ENCODE measurements at places on chromosomes 1 and 21. TPM values are rescaled to one million over a fixed set of nuclear protein-coding genes. Genes with fewer than 3 reads are reported as not detected.
A peak's percentile ranks its signal among the peaks of the same experiment; 100 is the strongest.

DNA sequence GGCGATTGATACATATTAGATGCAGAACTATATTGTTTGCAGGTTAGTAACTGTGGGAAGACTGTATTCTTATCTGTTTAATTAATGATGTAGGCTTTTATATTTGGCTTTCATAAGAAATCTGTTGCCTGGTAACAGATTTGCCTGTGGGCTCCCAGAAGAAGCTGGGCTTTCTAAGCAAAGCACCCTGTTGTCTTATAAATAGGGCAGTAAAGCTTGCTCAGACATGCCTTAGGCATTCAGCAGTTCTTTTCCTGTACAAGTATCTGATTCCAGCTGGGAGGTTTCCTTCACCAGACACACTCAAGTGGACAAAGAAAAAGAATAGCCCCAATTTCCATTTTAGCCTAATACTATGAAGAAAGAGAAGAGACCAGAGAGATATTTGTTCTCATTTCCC lies 524.0 kb downstream of the LRRIQ3 start:
- no peak overlapping the region for H3K27ac ChIP-seq
- H3K4me1 ChIP-seq: no peaks in the 10 kb centered on the region
- no peak overlapping the region for H3K4me3 ChIP-seq
- DNase-seq: no peak

SLAMF9 gene
- not detected for total RNA-seq

DNA sequence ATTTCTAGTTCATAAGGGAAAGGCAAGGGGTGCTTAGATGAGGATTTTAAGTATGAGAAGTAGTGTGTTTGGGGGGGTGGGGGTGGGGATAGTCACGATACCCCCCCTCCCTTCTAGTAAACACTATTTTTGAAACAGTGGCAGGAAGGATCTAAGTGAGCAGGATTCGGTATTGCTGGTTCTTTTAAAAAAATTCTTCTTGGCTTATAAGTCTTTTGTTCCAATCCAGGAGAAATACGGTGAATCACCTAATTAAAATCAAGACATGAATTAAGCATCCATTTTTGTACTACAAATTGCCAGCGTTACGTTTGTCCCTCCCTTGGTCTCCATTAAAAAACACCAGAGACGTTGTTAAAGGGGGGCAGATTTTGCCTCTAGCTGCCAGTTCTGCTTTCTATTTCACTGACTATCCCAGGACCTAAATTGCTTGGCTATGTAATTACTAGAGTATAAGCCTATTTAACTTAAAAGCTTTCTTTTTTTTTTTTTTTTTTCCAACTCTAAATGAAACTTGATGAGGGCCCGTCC lies 911 bp downstream of the LMO4 start:
- peaks cover 34% of the 10 kb centered on the region for H3K4me1 ChIP-seq
- H3K27me3 ChIP-seq: no peaks in the 10 kb centered on the region
- H3K4me3 ChIP-seq: peak overlapping the region; percentile 95
- no peak for DNase-seq

DNA sequence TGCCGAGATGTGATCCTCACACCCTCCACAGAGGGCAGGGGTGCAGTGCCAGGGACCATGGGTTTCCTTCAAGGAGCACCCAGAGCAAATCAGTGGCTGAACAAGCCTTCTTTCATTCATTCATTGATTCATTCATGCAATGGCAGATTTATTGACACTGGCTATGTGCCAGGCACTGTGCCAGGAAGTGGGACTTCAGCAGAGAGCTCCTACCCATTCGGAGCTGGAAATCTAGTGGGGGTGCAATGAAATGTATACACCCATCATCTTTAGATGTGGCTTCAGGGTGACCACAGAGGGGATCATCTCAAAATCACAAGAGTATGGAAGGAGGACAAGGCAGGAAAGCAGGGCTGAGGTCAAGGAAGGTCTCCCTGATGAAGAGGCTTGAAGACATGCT lies 18.9 kb downstream of the SLC6A9 start:
- H3K36me3 ChIP-seq: no peaks in the 10 kb centered on the region
- H3K27ac ChIP-seq: no peak overlapping the region
- H3K4me3 ChIP-seq: no peak overlapping the region

HCRTR1 gene
- not detected for total RNA-seq

All from HFFc6 (cell line).